GM04503 (cell line): ENCODE measurements at places on chromosomes 4 and X.

GRCh38 chrX:135982860-135983259 lies 2.4 kb upstream of the SLC9A6 start:
- DNase-seq, result no peak

DNA sequence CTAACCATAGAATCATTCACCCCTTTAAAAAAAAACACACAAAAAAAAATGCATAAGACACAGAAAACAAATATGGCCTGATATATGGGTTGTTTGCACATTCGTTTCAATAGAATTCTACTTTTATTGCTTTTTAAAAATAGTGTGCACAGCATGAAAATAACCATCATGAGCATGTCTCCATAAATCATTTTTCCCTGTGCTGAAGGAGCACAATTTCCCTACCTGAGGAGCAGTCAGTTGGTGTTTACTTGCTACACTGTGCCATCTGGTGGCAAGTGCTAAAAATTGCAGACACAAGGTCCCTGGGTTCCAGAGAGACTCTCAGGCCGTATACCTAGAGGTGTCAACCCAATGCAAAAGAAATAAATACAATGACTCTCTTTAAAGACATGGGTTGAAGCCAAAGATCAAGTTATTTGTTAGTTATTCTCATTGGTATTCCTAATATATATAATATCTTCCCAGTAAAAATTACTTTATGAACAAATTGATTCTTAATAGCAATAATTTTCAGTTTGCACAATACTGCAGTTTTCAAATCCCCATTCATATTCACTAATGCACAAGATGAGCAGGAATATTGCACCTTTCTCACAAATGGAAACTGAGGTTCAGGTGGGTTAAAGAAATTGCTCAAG lies 551.4 kb downstream of the IQCM start:
- peak; percentile 28 for DNase-seq

DNA sequence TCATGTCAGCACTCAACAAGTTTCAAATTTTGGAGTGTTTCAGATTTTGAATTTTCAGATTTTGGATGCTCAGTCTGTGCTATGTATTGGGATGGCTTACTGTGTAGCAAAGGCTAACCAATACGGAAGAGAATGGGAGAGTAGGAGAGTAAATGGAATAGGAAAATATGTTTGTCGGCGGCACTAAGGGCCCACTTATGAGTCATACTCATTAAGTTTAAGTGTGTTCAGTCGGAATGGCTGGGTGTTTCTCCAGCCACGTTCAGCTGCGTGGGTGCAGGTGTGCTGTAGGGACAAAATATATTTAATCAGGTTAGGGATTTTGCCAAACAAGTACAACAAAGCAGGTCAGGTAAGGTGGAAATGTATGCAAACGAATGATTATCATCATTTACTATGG lies 13.6 kb downstream of the FTHL17 start:
- DNase-seq, result no peak

DNA sequence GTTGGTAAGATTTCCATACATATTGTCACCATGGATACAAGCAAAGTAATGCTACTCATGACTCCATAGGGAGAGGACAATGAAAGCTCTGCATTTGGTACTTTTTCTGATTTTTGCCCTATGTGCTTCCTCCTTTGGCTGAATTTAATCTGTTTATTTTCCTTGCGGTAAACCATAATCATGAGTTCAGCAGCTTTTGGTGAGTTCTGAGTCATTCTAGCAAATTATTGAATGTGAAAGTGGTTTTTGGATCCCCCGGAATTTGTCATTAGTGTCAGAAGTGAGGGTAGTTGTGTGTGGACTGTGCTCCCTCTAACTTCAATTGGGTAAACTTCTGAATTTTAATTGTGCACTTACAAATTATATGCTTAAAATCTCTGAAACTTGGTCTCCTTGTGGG lies 170.3 kb downstream of the MOSPD2 start:
- DNase-seq, result no peak

DNA sequence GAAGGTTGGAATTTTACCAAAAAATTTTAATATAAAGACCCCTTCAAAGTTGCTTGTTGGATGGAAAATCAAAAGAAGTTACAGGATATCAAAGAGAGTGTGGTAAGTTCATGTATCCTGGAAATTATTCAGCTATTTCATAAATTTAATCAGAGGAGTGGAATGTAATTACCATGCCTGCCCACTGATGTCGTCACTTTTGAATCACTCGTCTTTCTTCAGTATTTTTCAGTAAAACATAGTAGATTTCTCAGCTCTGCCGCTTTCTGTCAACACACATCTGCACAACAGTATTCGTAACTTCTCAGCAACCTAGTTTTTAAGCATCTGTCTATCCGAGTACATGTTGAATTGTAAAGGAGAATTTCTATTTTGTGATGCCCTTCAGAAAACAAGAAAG lies 2163.0 kb upstream of the AGA start:
- DNase-seq, result no peak

- DNase-seq, result peak; percentile 3
Measured at GRCh38 chrX:13868591-13868990, 51.7 kb upstream of the GPM6B start.

DNA sequence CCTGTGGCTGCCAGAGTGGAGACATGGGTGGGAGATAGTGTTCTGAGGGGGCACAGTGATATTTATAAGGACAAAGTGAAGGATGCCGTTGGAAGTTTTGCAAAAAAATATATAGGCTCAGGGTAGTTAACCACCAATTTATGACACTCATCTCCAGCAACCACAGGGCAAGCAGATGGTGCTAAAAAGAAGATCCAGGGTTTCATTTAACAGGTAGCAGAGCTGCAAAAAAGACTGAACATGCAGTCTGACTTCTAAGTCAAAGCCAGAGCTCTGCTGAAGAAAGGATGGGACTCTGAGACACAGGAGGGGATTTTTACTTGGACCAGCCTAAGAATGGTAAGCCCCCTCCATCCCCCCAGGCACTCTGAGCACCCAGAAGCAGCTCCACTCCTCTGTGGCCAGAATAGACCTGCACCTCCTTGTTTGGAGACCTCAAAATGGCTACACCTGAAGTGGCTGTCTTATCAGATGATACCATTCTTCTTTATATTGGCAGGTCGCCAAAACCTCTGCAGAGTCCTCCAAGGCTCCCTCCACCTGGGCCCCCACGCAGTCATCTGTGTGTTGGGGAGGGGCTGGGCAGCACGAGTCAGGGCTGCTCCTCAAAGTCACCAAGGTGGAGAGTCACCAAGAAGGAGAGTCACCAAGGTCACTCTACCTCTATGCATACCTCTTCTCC lies 161.4 kb upstream of the FAM9B start:
- DNase-seq, result no peak
